Epithelial cell of proximal tubule (primary cell): ENCODE measurements at places on chromosomes 4 and X. TPM values are rescaled to one million over a fixed set of nuclear protein-coding genes. Genes with fewer than 3 reads are reported as not detected.

Gene NMU
- total RNA-seq: 8.2 and 22.5 TPM in 2 replicates

Gene PORCN
- total RNA-seq: 6.6 and 18.7 TPM in 2 replicates

Gene SPP1
- total RNA-seq: 112 and 694 TPM in 2 replicates

Gene HSD17B13
- total RNA-seq: not detected in 2 replicates

Gene PGAM4
- total RNA-seq: 0.52 TPM in 1 of 2 replicates, not detected in the other

Gene BANK1
- 0.51 and 1.4 TPM in 2 replicates for total RNA-seq

Gene HS3ST1
- 2.5 and 5.1 TPM in 2 replicates for total RNA-seq

Gene CCDC110
- total RNA-seq: 0.07 and 0.46 TPM in 2 replicates

Gene AR
- 0.40 TPM in 1 of 2 replicates, not detected in the other for total RNA-seq

Gene PTCHD1
- 0.06 TPM in 1 of 2 replicates, not detected in the other for total RNA-seq

- DNase-seq: no peak
These were observed 63.8 kb upstream of the MTM1 start for GRCh38 chrX:150504397-150505182.

- DNase-seq: no peak
These were observed 14.0 kb downstream of the PDGFC start for GRCh38 chr4:156957556-156957955.

- DNase-seq: no peak
These were observed 35.1 kb downstream of the HADH start for GRCh38 chr4:108024878-108025165.

DNA sequence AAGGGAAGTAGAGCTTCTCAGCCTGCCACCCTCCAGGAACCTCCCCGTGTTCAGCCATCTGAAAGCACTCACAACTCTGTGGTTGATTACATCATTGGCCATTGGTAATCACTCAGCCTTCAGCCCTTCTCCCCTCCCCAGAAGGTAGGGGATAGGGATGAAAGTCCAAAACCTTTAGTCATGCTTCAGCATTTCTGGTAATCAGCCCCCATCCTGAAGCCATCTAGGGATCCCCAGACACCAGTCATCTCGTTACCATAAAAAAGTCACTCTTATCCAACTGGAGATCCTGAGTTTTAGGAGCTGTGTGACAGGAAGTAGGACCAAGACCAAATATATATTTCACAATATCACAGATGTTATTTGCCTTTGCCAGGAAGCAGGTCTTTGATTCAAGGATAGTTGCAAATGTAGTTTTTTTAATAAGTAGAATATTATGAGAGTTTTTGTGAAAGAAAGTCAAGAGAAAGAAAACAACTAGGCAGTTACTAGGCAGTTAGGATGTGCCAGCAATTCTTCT lies 364.6 kb upstream of the NOCT start:
- DNase-seq: peak; percentile 95

GRCh38 chrX:20971250-20971649 lies 403.0 kb upstream of the CNKSR2 start:
- DNase-seq: no peak

- DNase-seq: no peak
These were observed 135.8 kb upstream of the IL1RAPL2 start for GRCh38 chrX:104430072-104430741.

GRCh38 chr4:54550395-54551171 lies 107.2 kb upstream of the KIT start:
- DNase-seq: no peak

DNA sequence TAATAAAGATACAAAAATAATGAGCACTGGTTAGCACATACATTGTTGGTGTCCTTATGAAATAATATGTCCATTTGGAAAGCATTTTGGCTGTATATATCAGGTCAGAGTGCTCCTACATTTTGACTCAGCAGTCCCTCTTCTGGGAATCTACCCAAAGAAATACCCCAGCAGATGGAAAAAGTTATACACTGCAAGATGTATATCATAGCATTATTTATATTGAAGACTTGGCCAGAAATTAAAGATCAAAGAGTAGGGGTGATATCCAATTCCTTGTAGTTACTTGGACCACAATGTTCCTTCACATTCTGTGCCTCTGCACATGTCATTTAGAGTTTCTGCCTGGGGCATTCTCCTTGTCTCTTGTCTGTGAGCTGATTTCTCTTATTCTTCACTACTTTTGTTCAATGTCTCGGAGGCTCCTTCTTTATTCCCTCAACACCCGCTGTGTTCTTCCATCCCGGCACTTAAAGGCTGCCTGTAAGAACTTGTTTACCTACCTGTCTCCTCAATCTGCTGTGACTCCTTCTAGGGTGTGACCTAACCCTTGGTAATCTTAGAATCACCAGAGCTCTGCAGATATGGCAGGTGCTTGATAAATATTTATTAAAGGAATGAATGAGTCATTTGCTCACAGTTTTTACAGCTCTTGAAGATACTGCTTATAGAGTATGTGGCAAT lies 3.1 kb upstream of the TSPAN5 start:
- DNase-seq: no peak

DNA sequence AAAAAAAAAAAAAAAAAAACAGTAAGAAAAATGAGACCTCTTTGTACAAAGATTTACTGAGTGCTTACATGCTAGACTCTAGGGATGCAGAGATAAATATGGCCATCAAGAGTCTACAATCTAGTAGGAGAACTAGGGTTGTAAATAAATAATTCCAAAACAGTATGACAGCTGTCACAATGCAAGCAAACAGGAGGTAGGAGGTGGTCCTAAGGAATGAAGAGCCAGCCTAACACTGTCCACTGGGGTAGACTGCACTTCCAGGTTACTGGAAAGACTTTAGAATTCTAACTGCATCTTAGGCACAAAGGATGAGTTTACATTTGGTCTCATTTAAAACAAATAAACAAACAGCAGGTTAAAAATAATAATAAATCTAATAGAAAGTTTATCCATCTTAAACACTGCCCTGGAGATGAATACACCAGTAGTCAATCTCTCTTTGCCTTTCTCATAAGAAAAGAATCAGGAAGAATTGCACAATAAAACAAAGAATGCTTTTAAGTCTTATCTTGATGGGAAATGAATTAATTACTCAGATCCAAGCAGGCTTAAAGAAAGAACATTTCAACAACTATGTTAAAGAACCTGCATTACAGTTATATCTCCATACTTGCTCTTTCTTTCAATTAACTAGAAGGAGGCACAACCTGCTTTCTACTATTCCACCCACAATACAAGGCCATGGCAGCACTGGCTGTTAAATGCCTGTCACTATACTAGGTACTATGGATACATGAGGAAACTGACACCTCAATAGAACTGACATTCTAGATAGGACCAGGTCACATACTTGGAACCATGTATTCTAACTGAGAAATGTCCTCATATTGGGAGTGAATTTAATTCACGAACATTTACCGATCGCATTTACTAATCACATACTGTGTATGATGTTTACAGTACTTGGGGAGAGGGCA lies 12.7 kb downstream of the ADGRA3 start:
- DNase-seq: no peak

- DNase-seq: no peak
These were observed 213.6 kb downstream of the AFF2 start for GRCh38 chrX:148713981-148714380.

GRCh38 chr4:42152507-42153504 lies at the start of gene BEND4:
BEND4 (minus strand) TSS chr4:42152655; CDS start chr4:42152143, 512 bp downstream.
- no peak for DNase-seq

DNA sequence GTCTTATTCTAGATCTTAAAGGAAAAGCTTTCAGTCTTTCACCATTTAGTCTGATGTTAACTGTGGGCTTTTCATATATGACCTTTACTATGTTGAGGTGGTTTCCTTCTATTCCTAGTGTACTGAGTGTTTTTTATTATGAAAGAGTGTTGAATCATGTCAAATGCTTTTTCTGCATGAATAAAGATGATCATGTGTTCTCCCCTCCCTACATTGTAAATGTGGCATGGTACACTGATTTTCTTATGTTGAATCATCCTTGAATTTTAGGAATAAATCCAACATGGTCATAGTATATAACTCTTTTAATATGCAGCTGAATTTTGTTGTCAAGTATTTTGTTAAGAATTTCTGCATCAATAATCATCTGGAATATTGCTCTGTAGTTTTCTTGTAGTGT lies 4.3 kb downstream of the CLGN start:
- DNase-seq: peak; percentile 29

DNA sequence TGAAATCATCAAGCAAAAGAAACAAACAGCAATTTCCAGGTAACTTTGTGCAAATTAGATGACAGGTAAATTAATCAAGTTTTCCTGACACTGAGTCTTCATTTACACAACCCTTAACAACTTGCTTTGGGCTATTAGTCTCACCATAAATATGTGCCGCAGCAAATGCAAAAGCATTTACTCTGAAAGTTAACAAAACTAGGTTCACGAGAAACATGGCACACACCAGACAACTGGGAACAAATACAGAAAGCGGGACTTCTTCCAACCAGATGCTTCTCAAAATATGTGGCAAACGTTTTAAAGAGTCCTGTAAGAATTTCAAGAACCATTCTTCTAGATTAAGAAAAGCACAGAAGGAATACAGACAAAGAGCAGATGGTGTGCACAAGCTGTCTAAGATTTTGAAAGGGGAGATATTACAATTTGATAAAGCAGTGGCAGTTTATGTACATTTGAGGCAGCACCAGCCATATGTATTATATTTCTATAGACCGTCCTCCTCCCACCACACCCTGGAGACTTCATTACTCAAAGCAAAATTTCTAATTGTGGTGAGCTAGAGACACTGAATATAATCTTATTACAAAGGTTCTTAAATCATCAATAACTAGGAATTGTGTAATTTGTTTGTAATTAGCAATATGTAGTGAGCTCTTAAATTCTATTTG lies 192.5 kb upstream of the ADAMTS3 start:
- DNase-seq: no peak

DNA sequence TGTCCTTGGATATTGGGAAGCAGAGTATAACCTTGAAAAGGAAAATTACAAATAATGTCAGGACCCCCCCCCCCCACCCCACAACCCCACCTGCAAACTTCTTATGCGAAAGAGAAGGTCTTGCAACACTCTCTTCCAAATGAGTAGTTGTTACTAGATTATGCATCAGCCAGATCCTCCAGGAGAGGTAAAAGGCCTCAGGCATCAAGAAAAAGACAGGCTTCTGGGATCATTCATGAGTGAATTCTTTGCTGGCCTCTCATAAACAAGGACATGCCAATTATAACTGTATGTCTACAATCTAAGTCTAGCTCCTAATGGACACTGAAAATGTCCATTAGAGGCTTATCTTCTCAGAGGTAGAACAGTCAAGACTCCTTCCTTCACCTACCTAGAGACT lies 1443.3 kb downstream of the RAPGEF2 start:
- no peak for DNase-seq
